ENCODE measurements at places on chromosomes 11 and 22.

DNA sequence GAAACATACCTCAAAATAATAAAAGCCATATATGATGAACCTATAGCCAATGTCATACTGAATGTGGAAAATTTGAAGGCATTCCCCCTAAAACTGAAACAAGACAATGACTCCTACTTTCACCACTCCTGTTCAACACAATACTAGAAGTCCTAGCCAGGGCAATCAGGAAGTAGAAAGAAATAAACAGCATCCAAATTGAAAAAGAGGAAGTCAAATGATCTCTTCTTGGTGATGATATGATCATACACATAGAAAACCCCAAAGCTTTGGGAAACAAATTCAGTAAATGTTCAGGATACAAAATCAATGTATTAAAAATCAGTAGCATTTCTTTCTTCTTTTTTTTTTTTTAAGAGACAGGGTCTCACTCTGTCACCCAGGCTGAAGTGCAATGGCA, 109.9 kb downstream of the DLG2 start:
- no peak for DNase-seq

DNA sequence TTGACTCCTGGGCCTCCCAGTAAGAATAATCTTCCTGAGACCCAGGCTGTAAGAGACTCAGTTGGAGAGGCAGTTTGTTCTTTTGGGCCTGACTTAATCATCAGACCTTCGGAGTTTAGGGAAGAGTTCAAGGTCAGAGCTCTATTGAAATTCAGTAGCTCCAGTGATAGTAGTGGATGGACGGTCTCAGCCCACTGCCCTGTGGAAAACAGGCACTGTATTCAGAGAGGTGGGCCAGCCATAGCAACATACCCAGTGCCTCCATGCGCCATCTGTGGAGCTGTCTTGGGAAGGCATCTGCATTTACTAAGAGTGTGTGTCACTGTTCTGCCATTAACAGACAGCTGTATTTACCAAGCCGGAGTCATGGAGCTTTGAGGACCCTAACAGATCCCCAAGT, 2.9 kb downstream of the SMARCB1 start:
- DNase-seq, result no peak

- DNase-seq, result no peak
Measured at GRCh38 chr11:114073007-114073827, 13.7 kb downstream of the ZBTB16 start.

- no peak for DNase-seq
Measured at GRCh38 chr11:72930008-72930407, 115.8 kb downstream of the ATG16L2 start.

DNA sequence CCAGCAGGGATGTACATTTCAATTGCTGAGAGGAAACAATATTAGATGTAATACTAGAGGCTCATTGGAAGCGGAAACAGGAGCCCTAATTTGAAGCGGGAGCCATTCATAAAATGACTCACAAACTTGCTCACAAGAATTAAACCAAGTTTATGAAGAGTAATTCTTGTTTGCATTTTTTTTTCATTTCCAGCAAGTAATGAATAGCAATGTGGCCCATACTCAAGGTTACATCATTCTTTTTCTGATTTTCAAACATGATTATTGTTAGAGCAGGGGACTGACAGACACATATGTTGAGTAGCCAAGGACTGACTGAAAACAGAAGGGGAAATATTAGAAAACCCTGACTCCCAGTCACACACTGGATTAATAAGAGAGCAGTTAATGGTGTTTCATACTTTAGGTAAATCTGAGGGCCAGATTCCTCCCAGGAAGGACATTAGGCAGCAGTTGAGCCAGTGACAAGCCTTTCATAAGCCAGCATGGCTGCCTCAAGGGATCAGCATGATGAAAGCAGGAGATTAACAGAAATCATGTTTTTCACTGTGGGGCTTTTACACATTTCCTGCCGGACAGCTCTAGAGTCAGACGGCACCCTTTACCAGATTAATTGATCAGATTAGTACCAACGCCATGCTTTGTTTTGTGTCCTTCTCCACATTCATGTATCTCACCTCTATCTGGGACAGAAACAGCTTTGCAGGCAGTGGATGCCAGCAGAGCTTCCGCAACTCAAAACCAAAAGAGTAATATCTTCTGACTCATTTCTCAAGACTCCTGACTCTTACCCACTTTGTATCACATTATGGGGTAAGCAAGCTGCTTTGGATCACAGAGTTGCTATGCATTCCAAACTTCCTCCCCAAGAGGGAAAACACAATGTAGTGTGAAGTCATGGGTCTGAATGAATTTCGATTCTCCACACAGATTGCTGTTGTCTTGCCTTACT, 831.6 kb downstream of the KCNA4 start:
- DNase-seq, result no peak

DNA sequence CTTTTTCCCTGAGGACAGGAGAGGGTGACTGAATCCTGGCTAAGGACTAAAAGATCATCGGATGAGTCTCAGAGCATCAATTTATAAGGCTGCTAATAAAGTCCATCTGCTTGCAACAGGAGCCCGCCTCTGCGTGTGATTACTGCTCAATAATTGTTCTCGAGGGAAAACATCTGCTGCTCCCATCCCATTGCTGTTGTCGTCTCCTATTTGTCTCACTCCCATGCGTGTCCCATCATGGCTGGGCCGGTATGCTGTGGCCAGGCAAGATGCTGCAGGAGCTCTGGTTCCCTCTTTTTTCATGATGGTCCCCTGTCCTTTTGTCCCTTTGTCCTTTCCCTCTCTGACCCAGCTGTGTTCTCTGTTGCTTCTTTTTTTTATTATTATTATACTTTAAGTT, 121.2 kb downstream of the SPATA19 start:
- no peak for DNase-seq

GRCh38 chr22:22895776-22896445, 8.3 kb downstream of the IGLL5 start:
- DNase-seq, result no peak

DNA sequence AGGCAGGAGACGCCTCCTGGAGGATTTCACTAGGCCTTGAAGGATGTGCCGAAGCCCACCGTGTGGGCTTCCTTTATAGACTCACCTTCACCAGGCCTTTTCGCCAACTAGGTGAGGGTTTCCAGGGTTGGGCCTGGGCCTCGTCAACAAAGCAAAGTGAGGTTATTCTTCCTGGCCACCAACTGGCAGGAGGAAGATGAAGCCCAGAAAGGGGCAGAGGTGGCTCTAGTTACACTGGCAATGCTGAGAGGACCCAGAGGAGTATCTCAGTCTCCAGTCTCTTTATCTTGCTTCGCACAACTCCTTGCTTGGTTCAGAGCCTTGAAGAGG, 404 bp upstream of the RELT start:
- DNase-seq, result no peak

GRCh38 chr11:75334976-75335375, 16.5 kb downstream of the ARRB1 start:
- no peak for DNase-seq

- no peak for DNase-seq
Measured at GRCh38 chr22:19098157-19098556, 24.1 kb downstream of the DGCR2 start.

DNA sequence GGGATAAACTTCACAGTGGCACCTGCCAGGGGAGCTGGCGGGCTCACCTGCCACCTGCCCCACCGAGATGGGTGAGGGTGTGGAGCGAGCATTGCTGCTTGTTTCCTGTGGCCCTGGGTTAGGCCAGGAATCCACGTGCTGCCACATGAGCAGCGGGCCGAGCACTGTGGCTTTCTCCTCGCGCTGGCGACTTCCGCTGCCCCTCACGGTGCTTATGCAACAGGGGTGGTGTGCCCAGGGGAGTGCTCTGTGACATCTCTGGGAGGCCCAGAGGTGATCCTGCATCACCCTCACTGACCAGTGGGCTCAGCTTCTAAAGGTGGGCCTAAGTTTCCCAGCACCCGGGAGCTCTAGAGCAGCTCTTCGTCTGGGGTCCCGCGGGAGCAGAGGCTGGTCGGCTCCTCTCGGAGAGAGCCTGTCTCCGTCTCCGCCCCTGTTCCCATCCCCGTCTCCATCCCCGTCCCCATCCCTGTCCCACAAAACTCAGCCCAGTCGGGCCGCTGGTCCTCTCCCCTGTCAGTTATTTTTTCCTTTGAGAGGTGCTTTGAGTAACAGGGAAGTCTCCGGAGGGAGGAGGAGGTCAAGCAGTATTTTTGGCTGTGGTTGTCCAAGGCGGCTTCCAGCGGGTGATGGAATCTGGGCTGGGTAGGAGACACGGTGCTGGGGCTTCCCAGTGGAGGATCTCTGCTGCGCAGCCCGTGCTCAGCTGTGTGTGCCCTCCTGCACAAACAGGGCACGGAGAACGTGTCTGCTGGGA, 42.5 kb downstream of the AP2A2 start:
- no peak for DNase-seq

- DNase-seq, result no peak
Measured at GRCh38 chr11:110730773-110731172, 18.5 kb upstream of the ARHGAP20 start.
